ENCODE measurements at places on chromosomes 12 and 14.
A peak's percentile ranks its signal among the peaks of the same experiment; 100 is the strongest.

- DNase-seq, result no peak
Observed at GRCh38 chr14:70555890-70556289, 21.1 kb upstream of the ADAM20 start.

GRCh38 chr14:89371585-89372511 is 45.2 kb downstream of the FOXN3 start:
- DNase-seq, result no peak

GRCh38 chr12:81468206-81468605 is 290.9 kb downstream of the PPFIA2 start:
- DNase-seq, result no peak

DNA sequence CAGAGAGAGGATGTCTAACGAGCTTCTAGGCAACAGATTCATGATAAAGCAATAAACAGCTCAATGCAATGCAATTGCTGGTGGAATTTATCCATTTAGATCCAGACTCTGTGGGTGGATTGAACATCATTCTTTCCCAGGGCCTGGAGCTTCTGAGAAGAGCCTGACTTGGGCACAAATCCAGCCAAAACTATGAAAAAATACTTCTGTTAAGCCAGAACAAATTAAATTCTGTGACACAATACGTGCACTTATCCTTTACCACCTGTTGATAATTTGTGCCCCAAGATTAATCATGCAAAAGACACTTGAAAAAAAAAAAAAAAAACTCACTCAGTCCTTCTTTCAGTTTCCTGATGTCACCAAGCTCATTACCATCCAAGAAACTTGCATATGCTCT is 446.0 kb upstream of the DCN start:
- no peak for DNase-seq

DNA sequence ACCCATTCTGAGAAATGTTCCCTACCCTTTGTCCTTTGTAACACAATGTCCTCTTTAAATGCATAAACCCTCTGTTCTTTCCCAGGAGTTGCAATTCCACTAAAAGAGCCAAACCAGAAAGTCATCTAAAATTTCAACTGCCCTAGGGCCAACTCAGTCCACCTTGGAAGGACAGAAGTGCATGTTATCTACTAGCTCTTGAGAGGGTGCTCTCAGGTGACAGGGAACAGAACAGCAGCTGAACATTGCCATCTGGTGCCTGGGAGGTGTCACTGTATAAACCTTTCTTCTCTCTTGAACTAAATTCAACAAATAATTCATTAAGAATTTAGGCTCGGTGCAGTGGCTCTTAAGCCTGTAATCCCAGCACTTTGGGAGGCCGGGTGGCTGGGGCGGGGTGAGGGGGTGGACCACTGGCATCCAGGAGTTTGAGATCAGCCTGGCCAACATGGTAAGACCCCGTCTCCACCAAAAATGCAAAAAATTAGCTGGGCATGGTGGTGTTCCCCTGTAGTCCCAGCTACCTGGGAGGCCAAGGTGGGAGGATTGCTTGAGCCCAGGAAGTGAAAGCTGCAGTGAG is 10.3 kb upstream of the FERMT2 start:
- peak; percentile 74 for DNase-seq

- peak; percentile 64 for DNase-seq
Observed at GRCh38 chr12:79344855-79345847, 345.6 kb downstream of the PAWR start.

DNA sequence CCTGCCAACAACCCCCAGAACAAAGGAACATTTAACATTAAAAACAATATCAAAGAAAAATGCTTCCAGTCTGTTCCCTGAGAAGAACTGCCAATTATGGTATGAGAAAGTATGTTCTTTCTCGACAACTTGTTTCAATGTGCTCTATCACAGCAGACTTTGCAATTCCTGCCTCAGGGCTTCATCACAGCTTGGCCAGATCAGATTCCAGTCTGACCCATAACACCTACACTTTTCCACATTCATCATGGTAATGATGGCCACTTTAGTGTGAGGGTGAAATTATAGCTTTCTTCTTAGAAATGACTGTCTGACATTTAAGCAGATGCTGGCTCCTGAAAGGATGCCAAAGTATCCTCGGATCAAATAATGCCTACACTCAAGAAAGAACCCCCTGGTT is 17.0 kb downstream of the NEK9 start:
- no peak for DNase-seq

- no peak for DNase-seq
Observed at GRCh38 chr12:110431957-110432587, 18.1 kb downstream of the ARPC3 start.

DNA sequence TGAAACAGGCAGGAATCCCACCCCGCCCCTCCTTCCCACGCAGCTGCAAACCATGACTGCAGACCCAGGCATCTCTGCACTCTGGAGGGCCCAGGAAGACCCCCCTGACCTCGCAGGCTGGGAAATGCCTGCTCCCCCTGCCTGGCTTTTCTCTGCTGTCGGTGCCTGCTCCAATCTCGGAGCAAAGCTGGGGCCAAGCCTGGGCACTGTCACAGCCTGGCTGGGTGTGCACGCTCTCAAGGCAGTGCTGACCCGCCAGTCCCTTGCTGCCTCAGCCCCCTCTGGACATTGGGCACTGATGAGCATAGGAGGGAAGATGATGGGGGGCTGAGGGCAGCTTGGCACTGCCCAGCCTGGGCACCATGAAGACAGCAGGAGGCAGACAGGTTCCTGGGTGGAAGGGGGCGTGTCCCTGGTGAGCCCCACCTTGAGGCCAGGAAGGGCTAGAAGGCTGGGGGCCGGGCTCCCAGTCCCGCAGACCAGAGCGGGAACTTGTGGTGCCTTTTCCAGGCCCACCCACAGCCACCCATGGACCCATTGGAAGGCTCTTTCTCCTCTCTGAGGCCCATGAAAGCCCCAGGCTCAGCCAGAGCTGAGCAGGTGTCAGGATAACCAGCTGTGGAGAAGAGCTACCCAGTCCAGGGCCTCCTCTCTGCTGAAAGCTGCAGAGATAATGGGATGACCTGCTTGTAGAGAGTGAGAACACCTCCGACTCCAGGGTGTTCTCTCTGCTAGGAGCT is 10.7 kb upstream of the ZNF605 start:
- no peak for DNase-seq

- no peak for DNase-seq
Observed at GRCh38 chr14:86296173-86296572, 766.2 kb downstream of the FLRT2 start.

Measured in SK-MEL-5 (cell line).